ENCODE measurements at places on chromosomes 11 and 22. TPM values are rescaled to one million over a fixed set of nuclear protein-coding genes. Genes with fewer than 3 reads are reported as not detected.

GRCh38 chr11:56890584-56891305 is 98.0 kb upstream of the OR5AK2 start:
- DNase-seq = no peak

DNA sequence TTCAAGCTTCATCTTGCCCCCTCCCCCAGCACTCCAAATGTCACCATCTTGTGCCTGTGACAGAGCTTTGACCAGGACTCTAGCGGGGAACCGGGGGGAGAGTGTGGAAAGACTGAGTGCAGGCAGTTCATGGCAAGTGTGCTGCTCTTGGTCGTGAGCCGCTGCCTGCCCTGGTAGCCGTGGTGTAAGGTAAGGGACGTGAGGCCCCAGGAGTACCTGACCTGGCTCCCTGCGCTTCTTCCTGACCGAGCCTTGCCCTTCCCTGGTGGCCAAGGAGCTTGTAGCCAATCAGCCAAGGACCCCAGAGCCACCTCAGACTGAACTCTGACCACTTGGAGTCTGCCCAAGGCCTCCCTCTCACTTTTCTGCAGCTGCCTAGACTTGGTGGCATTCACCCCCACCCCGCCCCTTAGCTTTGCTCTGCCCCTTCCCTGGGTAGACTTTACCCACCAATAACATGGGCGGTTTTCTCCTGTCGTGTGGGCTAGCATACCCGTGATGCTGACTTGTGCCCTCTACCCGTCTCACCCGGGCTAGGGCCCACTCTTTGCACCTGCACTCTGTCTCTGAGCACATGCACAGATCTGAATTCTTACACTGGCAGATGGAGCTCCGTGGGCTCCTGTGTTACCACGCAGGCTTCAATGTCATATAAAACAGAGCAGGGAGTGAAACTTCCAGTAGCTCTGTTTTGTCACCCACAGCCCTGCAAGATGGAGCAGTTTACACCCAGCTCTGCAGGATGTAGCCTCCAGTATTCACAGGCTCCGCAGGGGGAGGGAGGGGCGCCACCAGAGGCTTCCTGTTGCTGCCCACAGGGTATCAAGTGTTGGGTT is 1.5 kb downstream of the DGKZ start:
- DNase-seq = peak; percentile 70

DNA sequence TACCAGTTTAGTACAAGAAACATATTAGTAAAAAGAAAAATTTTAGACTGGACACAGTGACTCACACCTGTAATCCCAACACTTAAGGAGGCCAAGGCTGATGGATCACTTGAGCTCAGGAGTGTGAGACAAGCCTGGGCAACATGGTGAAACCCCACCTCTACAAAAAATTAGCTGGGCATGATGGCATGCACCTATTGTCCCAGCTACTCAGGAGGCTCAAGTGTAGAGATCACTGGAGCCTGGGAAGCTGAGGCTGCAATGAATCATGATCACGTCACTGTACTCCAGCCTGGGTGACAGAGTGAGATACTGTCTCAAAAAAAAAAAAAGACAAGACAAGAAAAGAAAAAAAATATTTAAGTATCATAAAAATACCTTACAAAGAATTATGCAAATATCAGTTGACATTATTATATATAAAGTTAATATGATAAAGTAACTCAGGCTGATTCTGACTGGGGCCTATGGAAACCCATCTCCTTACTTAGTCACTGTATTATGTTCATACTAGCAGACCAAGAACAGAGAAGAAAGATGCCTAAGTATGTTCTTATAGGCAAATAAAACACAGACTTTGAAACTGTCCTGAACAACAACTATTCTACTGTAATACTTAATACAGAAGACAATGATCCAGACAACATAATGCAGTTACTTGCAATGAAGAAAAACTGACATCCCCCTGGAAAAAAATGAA is 27.3 kb downstream of the FAM168A start:
- no peak for DNase-seq

DNA sequence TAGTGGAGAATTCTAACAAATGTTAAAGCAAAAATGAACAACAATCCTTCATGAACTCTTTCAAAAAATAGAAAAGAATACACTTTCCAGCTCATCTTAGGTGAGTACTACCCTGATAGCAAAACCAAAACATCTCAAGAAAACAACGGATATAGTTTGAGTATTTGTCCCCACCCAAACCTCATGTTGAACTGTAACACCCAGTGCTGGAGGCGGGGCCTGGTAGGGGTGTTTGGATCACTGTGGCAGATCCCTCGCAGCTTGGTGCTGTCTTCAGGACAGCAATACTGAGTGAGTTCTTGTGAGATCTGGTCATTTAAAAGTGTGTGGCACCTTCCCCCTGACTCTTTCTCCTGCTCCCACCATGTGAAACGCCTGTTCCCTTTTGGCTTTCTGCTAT is 27.0 kb downstream of the NCAPD3 start:
- peak; percentile 4 for DNase-seq

PHF5A gene
- total RNA-seq = 125 TPM

PARVA gene
- 0.07 TPM for total RNA-seq

GRCh38 chr11:77020734-77021133 is 13.5 kb upstream of the B3GNT6 start:
- no peak for DNase-seq
